ENCODE measurements at places on chromosomes 6 and 20.

- no peak for DNase-seq
Observed at GRCh38 chr6:6085928-6086668, 79.4 kb upstream of the NRN1 start.

DNA sequence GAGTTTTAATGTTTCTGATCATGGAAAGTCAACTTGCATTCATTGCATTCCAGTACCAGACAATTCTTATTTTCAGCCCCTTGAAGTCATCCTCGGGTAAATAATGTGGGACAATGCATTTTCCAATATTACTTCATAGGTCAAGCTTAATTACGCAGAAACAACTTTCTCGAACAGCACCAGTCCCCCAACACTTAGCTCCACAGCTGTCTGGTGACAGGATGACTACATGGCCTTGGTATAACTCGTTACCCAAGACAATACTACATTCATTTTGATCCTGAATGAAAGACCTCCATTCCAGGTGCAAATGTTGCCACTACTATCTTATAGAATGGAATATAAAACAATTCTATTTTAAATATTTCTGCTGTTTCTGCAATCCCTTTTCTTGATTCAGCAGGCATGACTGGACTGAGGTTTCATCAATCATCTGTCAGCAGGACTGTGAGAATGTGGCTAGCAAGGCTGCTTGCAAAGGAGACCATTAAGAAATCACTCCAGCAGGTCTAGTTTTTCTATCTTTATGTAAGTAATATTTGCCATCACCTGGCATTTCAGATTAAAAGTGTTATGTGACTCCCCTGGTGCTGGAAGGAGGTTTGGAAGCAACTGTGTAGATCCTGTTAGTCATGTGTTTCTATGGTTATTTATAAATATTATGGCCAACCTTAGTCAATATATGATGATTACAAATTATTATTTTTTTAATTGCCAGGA lies 147.9 kb downstream of the HAO1 start:
- no peak for DNase-seq

- no peak for DNase-seq
Observed at GRCh38 chr20:52078289-52078688, 113.3 kb downstream of the ZFP64 start.

- DNase-seq = no peak
Observed at GRCh38 chr20:48957053-48957481, 35.6 kb downstream of the ARFGEF2 start.

- DNase-seq = no peak
Observed at GRCh38 chr20:43925215-43925614, 10.6 kb downstream of the TOX2 start.

DNA sequence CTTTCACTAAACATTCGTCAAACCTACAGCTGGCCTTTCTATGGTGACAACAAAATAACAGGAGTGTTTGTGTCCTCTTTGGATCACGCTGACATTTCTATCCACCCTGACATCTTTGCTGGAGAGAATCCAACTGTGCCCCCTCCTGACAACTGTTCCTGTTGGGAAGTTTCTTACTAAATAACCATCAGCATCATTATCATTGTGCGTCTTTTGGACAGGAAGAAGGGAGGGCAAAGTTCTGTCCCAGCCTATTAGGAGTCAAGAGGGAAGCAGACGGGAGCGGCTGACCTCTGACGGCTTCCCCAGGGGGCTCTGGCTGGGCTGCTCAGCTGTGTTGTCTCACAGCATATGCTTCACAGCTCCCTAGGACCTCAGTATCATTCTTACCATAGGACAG lies 195.9 kb upstream of the SULF2 start:
- no peak for DNase-seq

DNA sequence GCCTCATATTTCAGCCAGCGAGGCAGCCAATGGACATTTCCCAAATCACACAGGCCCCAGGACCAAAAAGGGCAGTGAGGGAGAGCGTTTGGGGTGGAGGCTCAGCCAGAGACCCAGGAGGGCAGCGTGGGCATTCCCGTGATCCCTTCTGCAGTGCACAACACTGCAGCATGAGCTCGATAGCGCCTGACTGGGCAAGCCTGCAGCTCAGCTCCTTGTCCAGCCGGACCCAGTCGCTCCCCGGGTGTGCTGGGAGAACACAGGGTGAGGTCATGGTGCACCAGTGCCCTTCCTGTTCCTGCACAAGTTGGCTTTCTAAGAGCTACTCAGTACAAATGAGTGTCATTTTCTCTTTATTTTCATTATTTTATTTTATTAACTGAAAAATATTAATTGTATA lies 5.9 kb downstream of the TTLL2 start:
- no peak for DNase-seq

DNA sequence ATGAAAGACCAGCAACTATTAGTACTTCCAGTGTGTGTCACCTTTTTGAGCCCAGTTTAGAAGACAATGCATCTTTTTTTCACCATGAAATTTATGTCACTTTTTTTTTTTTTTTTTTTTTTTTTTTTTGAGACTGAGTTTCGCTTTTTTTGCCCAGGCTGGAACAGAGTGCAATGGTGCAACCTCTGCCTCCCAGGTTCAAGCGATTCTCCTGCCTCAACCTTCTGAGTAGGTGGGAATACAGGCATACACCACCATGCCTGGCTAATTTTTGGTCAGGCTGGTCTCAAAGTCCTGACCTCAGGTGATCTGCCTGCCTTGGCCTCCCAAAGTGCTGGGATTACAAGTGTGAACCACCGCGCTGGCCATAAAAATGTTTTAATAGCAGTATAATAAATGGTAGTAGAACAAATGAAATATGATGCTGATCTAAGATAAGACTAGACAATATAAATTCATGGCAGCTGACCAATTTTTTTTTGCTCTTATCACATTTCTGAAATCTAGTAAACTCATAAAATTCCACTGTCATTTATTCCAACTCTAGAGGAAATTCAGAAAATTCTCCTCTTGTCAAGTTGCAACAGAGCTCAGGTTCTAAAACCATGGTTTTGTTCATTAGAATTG lies 21.3 kb downstream of the NHSL1 start:
- no peak for DNase-seq

DNA sequence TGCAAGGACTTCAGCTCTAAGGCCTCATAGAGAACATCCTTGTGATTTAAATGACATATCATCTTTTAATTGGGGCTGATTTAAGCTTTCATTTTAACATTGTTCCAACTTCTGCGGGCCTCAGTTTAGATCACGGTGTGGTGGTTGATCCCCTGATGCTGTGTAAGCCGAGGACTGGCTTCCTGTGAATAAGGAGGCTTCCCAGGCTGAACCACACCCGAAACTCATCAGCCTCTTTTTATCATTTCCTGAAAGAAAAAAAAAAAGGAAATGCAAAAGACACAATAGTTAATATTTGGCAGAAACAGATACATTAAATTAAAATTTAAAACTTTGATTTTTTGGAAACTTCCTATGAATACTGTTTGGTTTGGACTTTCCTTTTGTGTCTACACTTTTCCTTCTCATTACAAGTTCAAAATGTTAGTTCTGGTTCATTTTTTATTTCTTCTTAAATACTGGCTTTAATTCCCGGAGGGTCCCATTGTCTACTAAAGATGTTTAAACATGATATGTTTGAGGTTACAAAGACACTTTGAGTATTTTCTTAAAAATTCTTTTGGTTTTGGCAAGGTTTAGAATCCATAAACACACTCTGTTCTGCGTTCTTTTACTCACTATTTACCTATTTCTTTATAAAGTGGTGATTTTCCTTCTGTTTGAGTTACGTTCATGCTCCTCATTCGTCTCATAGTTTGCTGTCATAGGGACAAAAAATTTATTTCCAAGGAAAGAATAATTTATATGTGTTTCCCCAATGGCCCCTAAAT lies 230.0 kb upstream of the SULF2 start:
- no peak for DNase-seq

DNA sequence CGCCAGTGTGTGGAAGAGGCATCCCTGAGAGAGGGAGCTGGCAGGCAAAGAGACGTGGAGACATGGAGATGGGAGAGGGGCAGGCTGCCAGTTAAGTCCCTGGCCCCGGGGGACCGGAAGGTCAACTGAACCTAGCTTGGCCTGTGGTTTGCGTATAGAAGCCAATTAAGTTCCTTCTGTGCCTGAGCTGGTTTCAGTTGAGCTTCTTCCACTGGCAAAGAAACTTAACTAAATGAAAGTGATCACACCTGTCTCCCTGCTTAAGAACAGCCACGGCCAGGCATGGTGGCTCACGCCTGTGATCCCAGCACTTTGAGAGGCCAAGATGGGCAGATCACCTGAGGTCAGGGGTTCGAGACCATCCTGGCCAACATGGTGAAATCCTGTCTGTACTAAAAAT lies 26.7 kb upstream of the NNAT start:
- no peak for DNase-seq

DNA sequence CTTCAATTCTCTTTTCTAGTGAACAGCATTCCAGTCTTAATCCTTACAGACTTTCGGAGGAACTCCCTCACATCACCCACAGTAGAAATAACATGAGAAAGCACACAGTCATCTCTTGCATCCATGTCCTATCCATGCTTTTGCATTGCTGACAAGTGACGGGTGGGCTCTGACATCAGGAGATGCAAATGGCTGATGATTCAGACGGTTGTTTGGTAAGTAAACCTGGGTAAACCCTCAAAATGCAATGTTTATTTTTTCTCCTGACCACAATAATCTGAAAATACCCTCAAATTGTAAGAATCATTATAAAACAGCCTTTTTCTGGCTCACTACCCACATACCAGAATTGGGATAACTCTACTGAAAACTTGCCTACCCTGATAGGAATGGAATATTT lies 792.0 kb downstream of the MAFB start:
- peak; percentile 96 for DNase-seq

DNA sequence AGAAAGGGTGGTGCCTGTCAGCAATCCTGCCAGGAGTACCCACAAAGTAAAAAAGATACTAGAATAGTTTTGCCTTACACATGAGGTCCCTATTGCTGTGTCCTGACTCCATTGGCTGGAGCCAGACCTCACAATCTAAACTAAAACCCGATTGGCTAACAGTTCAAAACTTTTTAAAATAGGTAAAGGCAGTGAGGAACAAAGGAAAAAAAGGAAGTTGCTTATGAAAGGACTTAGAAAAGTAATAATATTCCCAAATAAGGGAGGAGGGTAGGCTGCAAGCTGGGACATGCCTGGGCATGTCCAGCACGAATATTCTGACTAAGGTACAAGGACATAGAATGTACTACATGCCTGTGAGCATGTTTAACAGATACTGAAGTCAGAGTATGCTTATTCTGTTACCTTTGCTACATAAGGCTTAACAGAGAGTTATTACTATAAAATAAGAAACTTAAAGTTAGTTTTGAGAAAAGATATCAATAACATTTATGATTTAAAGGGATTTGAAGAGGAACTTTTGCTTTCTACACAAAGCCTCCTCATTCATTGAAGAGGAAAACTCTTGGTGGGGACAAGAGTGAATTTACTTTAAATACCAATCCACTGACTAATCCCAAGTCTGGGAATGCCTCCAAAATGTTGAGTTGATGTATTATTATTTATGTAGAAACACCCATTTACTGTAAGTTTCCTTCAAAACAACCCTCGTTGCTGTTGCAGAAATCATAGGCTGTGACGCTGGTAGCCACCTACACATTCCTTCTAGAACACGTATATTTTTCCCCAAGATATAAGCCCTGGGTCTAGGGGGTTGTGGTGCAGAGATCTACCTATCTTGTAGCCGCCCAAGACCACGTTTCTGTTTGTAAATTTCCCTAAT lies 8.2 kb upstream of the MTHFD1L start:
- DNase-seq = peak; percentile 97

GRCh38 chr6:151719070-151719469 lies 88.4 kb upstream of the ESR1 start:
- no peak for DNase-seq

GRCh38 chr20:32028647-32029372 lies 18.6 kb downstream of the CCM2L start:
- no peak for DNase-seq

GRCh38 chr20:16434062-16434664 lies 139.1 kb downstream of the KIF16B start:
- DNase-seq = peak; percentile 46

DNA sequence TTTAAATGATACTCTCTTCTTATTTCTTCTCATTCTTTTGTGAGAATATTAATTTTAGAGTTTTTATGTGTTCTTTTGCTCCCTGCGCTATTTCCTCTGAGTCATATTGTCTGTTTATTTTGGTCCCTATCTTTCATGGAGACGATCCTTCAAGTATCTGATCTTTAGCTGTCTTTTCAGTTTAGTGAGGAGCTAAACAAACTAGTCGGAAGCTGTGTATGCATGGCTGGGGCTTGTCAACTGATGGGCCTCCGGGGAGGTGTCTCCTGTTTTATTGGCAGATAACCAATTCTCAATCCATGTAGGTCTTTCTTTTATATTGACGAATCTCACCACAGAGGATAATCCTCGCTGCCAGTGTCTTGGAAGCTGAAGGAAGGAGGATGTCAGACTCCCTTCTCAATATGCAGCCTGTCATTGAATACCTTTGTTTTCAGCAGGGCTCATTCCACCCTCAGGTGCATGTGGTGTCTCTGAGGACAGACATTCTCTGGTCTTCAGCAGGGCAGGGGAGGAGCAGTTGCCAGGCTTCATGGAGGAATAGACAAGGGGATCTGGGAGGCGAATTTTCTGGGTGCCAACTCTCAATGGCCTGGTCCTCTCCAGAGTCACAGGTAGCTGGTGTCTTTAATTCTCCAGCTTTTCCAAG lies 64.9 kb downstream of the RNF182 start:
- DNase-seq = peak; percentile 5

DNA sequence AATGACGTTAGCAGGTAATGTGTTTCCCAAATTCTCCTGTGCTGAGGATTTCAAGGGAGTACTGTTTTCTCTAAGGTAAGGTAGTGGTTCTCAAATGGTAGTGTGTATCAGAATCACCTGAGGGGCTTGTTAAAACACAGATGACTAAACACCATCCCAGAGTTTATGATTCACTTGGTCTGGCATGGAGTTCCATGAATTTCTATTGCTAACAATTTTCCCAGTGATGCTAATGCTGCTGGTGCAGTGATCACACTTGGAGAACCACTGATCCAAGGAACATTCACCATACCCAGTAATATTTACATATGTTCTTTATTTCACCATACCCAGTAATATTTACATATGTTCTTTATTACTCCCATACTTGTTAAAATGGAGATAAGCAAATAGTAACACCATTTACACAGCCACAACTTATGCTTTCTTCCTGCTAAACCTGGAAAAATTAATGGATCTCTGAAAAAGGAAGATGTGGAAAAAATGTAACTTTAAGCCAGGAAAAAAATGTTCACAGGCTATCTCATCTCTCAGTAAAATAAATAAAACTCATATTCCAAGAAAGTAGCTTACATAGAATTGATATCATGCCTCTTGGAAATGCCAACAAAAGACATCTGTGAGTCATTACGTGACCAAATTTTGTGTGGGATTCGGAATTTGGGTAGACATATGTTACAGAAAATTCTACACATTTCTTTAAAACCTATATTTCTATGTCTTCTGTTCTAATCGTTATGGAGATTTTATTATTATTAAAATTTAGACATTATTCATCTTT lies 129.5 kb downstream of the MMUT start:
- no peak for DNase-seq

DNA sequence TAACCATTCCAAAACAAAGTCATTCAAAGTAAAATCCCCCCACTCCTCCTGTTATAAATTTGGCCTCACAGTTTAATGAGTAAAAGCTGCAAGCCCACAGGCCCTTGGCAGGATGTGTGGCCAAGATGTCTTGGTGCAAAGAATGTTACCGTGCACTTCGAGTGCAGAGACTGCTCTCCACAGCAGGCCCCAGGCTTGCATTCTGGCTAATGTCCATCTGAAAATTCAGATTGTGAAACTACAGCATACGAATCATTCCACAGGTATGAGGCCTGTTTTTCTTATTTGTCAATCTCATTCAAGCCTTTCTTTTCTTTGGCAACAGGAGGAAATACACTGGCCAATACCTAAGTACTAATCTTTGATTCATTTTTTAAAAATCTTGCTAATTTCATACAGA lies 7.1 kb downstream of the RPS6KA2 start:
- DNase-seq = peak; percentile 92
